ENCODE measurements at places on chromosomes 5 and 9. TPM values are rescaled to one million over a fixed set of nuclear protein-coding genes. Genes with fewer than 3 reads are reported as not detected.

Gene PCYOX1L
- total RNA-seq, result 7.7 TPM

Gene PHF2
- total RNA-seq, result 40.3 TPM

Gene AQP3
- total RNA-seq, result 0.86 TPM

- peaks cover 27% of the 10 kb centered on the region for H3K27me3 ChIP-seq
- peaks cover 1% of the 10 kb centered on the region for H3K36me3 ChIP-seq
- H3K27ac ChIP-seq, result no peak overlapping the region
- H3K4me3 ChIP-seq, result no peak overlapping the region
- no peak for DNase-seq
These were observed 14.5 kb downstream of the NTNG2 start for GRCh38 chr9:132176338-132176737.

DNA sequence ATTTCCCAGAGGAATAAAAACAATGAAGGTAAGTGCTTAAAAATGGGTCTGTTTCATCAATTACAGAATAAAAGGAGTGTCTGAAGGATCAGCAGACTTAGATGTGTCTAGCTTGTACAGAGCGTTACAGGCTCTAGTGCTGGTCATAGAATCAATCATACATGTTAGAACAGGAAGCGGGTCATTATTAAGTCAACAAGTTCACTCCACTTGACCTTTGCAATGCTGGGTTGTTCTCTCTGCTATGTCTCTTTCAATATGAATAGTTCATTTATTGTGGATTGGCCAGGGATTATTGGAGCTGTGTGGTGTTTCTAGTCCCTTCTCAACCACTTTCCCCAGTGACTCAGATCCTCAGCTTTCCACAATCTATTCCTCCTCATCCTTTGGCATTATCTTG is 20.7 kb upstream of the EGFLAM start:
- no peak for DNase-seq
- peaks cover 14% of the 10 kb centered on the region for H3K27me3 ChIP-seq
- H3K4me1 ChIP-seq, result no peaks in the 10 kb centered on the region
- no peaks in the 10 kb centered on the region for H3K36me3 ChIP-seq
- H3K27ac ChIP-seq, result no peak overlapping the region

- no peaks in the 10 kb centered on the region for H3K27me3 ChIP-seq
- H3K36me3 ChIP-seq, result peaks cover 16% of the 10 kb centered on the region
- H3K4me3 ChIP-seq, result no peak overlapping the region
- peaks cover 38% of the 10 kb centered on the region for H3K4me1 ChIP-seq
- no peak for DNase-seq
- H3K27ac ChIP-seq, result peak overlapping the region; percentile 62
These were observed 172.4 kb upstream of the TARS1 start for GRCh38 chr5:33268374-33268773.

GRCh38 chr9:87381050-87381711 is 116.5 kb upstream of the DAPK1 start:
- H3K27ac ChIP-seq, result peak overlapping the region; percentile 87
- DNase-seq, result no peak
- no peaks in the 10 kb centered on the region for H3K27me3 ChIP-seq
- peaks cover 71% of the 10 kb centered on the region for H3K4me1 ChIP-seq
- no peak overlapping the region for H3K4me3 ChIP-seq

DNA sequence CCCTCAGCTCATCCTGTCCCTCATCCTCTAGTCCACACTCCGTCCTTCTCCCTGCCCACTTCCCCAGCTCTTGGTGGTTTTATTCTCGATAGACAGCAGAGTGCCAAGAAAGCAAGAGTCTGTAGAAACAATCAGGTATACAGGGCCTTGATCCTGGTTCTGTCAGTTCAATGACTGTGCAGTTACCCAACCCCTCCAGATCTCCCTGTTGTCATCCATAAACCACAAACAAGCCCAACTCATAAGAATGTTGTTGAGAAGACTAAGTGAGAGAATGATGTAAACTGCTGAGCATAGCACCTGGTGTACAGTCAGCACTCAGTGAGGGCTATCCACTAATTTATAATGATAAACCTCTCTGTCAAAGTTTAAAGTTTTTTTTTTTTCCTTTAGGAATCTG is 31.3 kb downstream of the ISL1 start:
- peaks cover 4% of the 10 kb centered on the region for H3K27me3 ChIP-seq
- H3K4me3 ChIP-seq, result no peak overlapping the region
- H3K4me1 ChIP-seq, result no peaks in the 10 kb centered on the region
- no peaks in the 10 kb centered on the region for H3K36me3 ChIP-seq
- no peak for DNase-seq
- no peak overlapping the region for H3K27ac ChIP-seq

GRCh38 chr9:130213911-130214761 is 41.9 kb downstream of the NCS1 start:
- H3K4me1 ChIP-seq, result peaks cover 37% of the 10 kb centered on the region
- no peak for DNase-seq
- H3K27ac ChIP-seq, result peak overlapping the region; percentile 78
- H3K36me3 ChIP-seq, result no peaks in the 10 kb centered on the region
- H3K4me3 ChIP-seq, result no peak overlapping the region
- no peaks in the 10 kb centered on the region for H3K27me3 ChIP-seq

GRCh38 chr5:142475102-142475513 is 150.3 kb upstream of the SPRY4 start:
- no peak overlapping the region for H3K4me3 ChIP-seq
- no peak overlapping the region for H3K27ac ChIP-seq
- no peaks in the 10 kb centered on the region for H3K27me3 ChIP-seq

DNA sequence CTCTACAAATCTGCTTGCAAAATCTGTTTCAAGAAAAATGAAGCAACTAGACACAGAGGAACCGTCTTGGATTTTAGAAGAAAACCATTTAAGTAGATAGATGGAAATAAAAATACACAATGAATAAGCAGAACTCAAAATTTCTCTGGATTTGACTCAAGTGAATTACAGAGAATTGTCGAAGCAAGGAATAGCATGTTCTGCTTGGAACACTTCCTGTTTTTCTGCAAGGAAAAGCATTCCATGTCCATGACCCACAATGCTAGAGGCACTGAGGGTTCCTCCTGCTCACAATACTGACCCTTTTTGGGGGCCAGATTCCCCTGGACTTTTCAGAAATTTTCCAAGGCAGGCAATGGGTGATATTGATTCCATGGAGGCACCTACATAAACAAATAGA is 29.8 kb downstream of the PRUNE2 start:
- H3K4me3 ChIP-seq, result no peak overlapping the region
- no peak overlapping the region for H3K27ac ChIP-seq
- no peaks in the 10 kb centered on the region for H3K27me3 ChIP-seq
- H3K4me1 ChIP-seq, result peaks cover 14% of the 10 kb centered on the region
- DNase-seq, result no peak

GRCh38 chr5:90871391-90871991 is 312.9 kb downstream of the ADGRV1 start:
- DNase-seq, result no peak
- no peak overlapping the region for H3K4me3 ChIP-seq
- H3K36me3 ChIP-seq, result no peaks in the 10 kb centered on the region
- peaks cover 42% of the 10 kb centered on the region for H3K27me3 ChIP-seq
- no peak overlapping the region for H3K27ac ChIP-seq
- no peaks in the 10 kb centered on the region for H3K4me1 ChIP-seq

- H3K4me3 ChIP-seq, result no peak overlapping the region
- no peaks in the 10 kb centered on the region for H3K27me3 ChIP-seq
- H3K27ac ChIP-seq, result no peak overlapping the region
- peaks cover 35% of the 10 kb centered on the region for H3K4me1 ChIP-seq
- DNase-seq, result no peak
These were observed 8.1 kb downstream of the MEGF10 start for GRCh38 chr5:127298656-127299055.

GRCh38 chr5:57327561-57328367 is 153.9 kb downstream of the GPBP1 start:
- H3K27me3 ChIP-seq, result no peaks in the 10 kb centered on the region
- H3K36me3 ChIP-seq, result no peaks in the 10 kb centered on the region
- no peak overlapping the region for H3K27ac ChIP-seq
- no peak for DNase-seq
- H3K4me1 ChIP-seq, result peaks cover 9% of the 10 kb centered on the region

- no peaks in the 10 kb centered on the region for H3K4me1 ChIP-seq
- DNase-seq, result no peak
These were observed 42.0 kb downstream of the SFXN1 start for GRCh38 chr5:175520321-175520720.

DNA sequence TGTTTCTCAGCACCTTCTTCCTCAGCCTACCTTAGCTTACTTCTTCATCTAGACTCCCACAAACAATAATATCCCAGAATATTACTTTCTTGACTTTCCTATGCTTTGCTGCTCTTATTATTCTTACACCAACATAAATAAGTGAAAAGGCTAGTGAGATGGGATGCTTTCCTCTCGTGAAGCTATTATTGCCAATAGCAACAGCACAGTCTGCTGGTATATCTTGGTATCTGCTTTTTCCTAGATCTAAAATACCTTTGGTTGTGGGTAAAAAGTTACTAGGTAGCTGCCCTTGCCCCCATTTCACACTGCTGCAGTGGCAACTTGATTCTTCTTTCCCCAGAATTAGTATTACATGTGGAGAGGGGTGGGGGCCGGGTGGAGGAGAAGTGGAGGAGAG is 26.1 kb upstream of the GLIPR2 start:
- H3K27ac ChIP-seq, result no peak overlapping the region
- DNase-seq, result no peak
- no peaks in the 10 kb centered on the region for H3K27me3 ChIP-seq
- peaks cover 17% of the 10 kb centered on the region for H3K36me3 ChIP-seq
- no peak overlapping the region for H3K4me3 ChIP-seq

- H3K4me1 ChIP-seq, result no peaks in the 10 kb centered on the region
- no peak overlapping the region for H3K4me3 ChIP-seq
- no peak overlapping the region for H3K27ac ChIP-seq
- no peak for DNase-seq
- no peaks in the 10 kb centered on the region for H3K27me3 ChIP-seq
- no peaks in the 10 kb centered on the region for H3K36me3 ChIP-seq
These were observed 71.4 kb upstream of the MOCS2 start for GRCh38 chr5:53180991-53181390.

DNA sequence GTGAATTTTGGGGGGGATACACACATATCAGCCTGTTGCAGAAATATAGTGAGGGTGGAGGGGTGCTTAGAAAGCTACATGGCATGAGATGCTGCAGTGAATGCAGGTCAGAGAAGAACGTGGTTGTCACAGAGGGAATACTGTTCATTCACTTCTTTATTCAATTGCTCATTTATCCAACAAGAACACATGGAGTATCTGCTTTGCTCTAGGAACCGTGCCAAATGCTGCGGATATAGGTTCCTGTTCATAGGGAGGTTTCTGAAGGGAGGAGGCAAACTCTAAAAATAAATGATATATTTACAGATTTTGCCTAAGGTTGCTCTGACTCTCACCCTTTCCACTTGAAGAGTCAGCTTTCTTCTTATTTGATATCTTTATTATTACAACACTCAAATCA is 444.3 kb upstream of the CLINT1 start:
- H3K36me3 ChIP-seq, result no peaks in the 10 kb centered on the region
- peaks cover 3% of the 10 kb centered on the region for H3K27me3 ChIP-seq
- no peak for DNase-seq
- H3K4me1 ChIP-seq, result peaks cover 30% of the 10 kb centered on the region
- H3K4me3 ChIP-seq, result no peak overlapping the region

DNA sequence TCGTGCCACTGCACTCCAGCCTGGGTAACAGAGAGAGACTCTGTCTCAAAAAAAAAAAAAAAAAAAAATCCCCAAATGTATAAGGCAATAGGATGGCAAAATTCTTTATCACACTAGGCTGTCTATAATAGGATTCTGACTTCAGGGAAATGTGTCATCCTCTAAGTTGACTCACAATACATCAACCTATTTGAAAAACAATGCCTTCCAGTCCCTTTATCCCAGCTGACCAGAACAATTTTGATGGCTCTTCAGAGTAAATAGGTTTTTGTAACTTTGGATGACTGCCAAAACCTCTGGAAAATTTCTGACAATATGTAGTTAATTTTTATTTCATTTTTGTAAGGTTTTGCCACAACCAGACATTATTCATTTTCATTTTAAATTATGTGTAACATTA is 184.1 kb downstream of the CCDC192 start:
- H3K27ac ChIP-seq, result no peak overlapping the region
- H3K36me3 ChIP-seq, result no peaks in the 10 kb centered on the region
- DNase-seq, result no peak
- peaks cover 4% of the 10 kb centered on the region for H3K27me3 ChIP-seq
- H3K4me3 ChIP-seq, result no peak overlapping the region

GRCh38 chr5:109619606-109620005 is 70.1 kb upstream of the MAN2A1 start:
- H3K4me1 ChIP-seq, result peaks cover 3% of the 10 kb centered on the region
- H3K27ac ChIP-seq, result no peak overlapping the region
- peaks cover 10% of the 10 kb centered on the region for H3K27me3 ChIP-seq
- H3K36me3 ChIP-seq, result no peaks in the 10 kb centered on the region

- H3K36me3 ChIP-seq, result peaks cover 19% of the 10 kb centered on the region
- H3K27ac ChIP-seq, result peak within 1 kb of the TSS; percentile 97
- peaks cover 24% of the 10 kb centered on the region for H3K4me1 ChIP-seq
- peak within 1 kb of the TSS; percentile 90 for H3K4me3 ChIP-seq
These were observed at the start of gene GPX8 for GRCh38 chr5:55159763-55160492. TSS of gene GPX8 (plus strand) at chr5:55160171. CDS start at chr5:55160193, 22 bp downstream.

DNA sequence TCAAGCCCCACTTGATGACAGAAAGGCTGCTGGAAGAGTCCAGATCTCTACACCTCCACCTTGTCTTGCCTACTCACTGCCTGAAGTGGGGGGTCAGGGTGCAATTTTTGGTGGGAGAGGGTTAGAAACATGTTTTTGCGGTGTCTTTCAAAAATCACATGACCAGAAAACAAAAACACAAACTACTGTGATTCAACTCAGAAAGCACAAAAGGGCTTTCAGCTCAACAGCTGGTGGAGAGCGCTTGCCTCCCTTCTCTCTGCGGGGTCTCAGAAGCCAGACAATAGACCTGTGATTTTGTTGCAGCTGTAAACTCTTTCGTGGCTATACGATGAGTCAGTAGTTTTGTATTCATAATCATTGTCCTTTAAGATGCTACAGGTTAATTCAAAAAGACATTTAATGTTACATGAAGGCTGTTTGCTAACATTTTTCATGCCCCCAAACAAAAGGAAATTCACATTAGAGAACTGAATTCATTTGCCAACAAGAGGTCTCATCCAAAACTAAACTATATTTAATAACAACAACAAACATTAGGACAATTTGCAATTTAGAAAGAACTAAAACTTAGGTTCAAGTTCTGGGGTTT is 172.6 kb upstream of the RAI14 start:
- H3K27me3 ChIP-seq, result peaks cover 34% of the 10 kb centered on the region
- H3K27ac ChIP-seq, result no peak overlapping the region
- H3K36me3 ChIP-seq, result no peaks in the 10 kb centered on the region
- peaks cover 26% of the 10 kb centered on the region for H3K4me1 ChIP-seq
- H3K4me3 ChIP-seq, result no peak overlapping the region

- no peak overlapping the region for H3K27ac ChIP-seq
- H3K4me1 ChIP-seq, result peaks cover 6% of the 10 kb centered on the region
- H3K36me3 ChIP-seq, result no peaks in the 10 kb centered on the region
- no peaks in the 10 kb centered on the region for H3K27me3 ChIP-seq
These were observed 18.1 kb downstream of the FGF1 start for GRCh38 chr5:142667831-142668230.

DNA sequence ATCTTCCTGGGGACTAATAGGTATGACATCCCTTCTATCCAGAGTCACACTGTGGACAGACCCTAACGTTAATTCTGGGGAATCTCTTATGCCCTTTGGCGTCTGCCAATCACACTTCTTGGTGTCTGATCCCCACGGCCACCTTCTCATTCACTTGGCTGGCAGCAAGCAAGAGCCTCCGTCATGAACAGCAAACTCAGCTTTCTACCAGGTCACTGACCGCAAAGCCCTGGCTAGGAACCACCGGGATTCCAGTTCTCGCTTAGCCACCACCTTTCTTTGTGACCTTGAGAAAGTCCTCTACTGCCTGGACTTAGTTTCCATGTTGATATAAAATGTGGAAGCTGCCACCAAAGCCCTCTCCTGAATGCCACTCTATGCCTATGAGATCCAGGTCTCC is 67.7 kb upstream of the FCN1 start:
- H3K36me3 ChIP-seq, result no peaks in the 10 kb centered on the region
- H3K27ac ChIP-seq, result no peak overlapping the region
- no peaks in the 10 kb centered on the region for H3K4me1 ChIP-seq
- H3K27me3 ChIP-seq, result peaks cover 3% of the 10 kb centered on the region
